ENCODE measurements at places on chromosomes 1 and 21.

- no peaks in the 10 kb centered on the region for H3K27me3 ChIP-seq
- peak overlapping the region; percentile 94 for H3K27ac ChIP-seq
- H3K4me1 ChIP-seq: peaks cover 52% of the 10 kb centered on the region
- H3K4me3 ChIP-seq: no peak overlapping the region
- DNase-seq: no peak
Measured at GRCh38 chr1:23035823-23036452, 16.7 kb downstream of the KDM1A start.

DNA sequence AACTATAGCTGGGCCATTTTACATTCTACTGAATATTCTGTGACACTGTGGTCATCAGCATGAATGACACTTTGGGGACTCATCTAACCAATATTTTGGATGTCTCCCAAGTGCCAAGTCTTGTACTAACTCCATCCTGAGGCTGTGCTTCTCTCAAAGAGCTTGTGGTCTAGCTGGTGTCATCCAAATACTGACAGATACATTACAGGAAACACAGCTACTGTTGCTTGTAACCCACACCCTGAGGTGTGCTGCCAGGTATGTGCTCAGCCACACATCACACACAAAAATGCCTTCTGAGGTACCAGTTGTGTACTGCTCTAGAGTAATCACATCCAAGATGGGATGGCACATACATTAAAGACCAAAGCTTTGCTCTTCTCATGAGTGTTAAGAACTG, 81.6 kb downstream of the ST6GALNAC5 start:
- no peak overlapping the region for H3K4me3 ChIP-seq
- H3K36me3 ChIP-seq: no peaks in the 10 kb centered on the region
- no peak overlapping the region for H3K27ac ChIP-seq
- no peak for DNase-seq
- H3K27me3 ChIP-seq: no peaks in the 10 kb centered on the region

DNA sequence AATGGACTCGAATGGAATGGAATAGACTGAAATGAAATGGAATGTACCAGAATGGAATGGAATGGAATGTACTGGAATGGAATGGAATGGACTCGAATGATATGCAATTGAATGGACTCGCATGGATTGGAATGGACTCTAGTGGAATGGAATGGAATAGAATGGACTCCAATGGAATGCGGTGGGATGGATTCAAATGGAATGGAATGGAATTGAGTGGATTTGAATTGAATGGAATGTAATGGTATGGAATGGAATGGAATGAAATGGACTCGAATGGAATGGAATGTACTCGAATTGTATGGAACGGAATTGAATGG, 99.6 kb upstream of the FBXO28 start:
- no peak for DNase-seq
- peaks cover 3% of the 10 kb centered on the region for H3K27me3 ChIP-seq
- H3K4me1 ChIP-seq: no peaks in the 10 kb centered on the region
- no peak overlapping the region for H3K27ac ChIP-seq

DNA sequence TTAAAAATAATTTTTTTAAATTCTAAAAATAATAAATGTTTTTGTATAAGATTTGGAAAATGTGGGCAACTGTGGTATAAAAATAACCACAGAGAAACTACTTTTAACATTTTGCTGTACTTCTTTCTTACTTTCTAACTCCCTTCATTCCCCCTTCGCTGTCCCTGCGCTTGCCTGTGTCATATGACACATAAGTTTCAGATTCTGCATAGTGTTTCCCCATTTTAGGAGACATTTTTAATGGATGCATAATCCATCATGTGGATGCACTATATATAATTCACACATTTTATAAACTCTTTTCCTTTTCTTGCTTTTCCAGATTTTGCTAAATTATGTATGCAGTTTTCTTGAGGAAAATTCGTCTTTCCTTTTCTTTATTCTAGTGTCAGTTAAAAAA, 16.3 kb downstream of the ATG4C start:
- H3K36me3 ChIP-seq: peaks cover 30% of the 10 kb centered on the region
- H3K27ac ChIP-seq: no peak overlapping the region
- H3K4me3 ChIP-seq: no peak overlapping the region
- H3K4me1 ChIP-seq: no peaks in the 10 kb centered on the region
- no peak for DNase-seq

GRCh38 chr1:93607814-93608186, 73.8 kb downstream of the BCAR3 start:
- peaks cover 17% of the 10 kb centered on the region for H3K36me3 ChIP-seq
- no peak overlapping the region for H3K27ac ChIP-seq
- H3K4me1 ChIP-seq: peaks cover 49% of the 10 kb centered on the region

- no peak for DNase-seq
- H3K36me3 ChIP-seq: no peaks in the 10 kb centered on the region
- H3K4me1 ChIP-seq: peaks cover 94% of the 10 kb centered on the region
- no peaks in the 10 kb centered on the region for H3K27me3 ChIP-seq
- H3K4me3 ChIP-seq: peak overlapping the region; percentile 37
- no peak overlapping the region for H3K27ac ChIP-seq
Measured at GRCh38 chr1:206705726-206706297, 21.1 kb downstream of the MAPKAPK2 start.

- no peak overlapping the region for H3K4me3 ChIP-seq
- no peaks in the 10 kb centered on the region for H3K27me3 ChIP-seq
- H3K36me3 ChIP-seq: peaks cover 41% of the 10 kb centered on the region
- H3K4me1 ChIP-seq: peaks cover 87% of the 10 kb centered on the region
Measured at GRCh38 chr1:158075078-158075477, 81.6 kb downstream of the KIRREL1 start.

All from nephron progenitor cell (in vitro differentiated cells).